ENCODE measurements at places on chromosomes 11 and 22.

- DNase-seq: peak; percentile 69
Observed at GRCh38 chr11:123261345-123262106, 66.5 kb upstream of the CLMP start.

DNA sequence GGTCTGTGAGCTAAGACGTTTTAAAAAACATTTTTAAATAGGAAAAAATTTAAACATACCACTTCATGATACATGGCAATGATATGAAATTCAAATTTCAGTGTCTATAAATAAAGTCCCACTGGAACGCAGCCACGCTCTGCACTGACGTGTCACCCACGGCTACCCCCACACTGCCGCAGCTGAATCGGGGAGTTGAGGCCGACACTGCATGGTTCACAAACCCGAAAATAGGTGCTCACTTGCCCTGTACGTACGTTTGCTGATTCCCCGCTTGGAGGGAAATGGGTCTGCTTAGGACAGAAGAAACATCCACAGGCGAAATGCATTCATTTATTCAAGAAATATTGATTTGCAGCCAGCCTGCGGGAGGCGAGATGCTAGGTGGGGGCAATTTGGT is 1342.3 kb downstream of the TBC1D22A start:
- DNase-seq: no peak

DNA sequence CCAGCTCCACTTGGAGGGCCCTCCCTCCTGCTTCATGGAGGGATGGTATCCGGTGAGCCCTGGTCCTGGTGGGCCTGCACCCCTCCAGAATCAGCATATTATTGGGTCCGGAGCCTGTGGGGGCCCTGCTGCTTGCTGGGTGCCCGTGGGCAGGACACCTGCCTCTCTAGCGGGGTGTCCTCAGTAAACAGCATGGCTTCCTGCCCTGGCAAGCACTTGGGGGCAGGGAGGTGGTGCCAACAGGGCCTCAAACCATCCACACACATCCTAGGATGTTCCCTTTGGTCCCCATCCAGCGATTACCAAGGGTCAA is 108.3 kb downstream of the CTTN start:
- DNase-seq: no peak

GRCh38 chr11:43923406-43924111 is 18.9 kb upstream of the C11orf96 start:
- DNase-seq: peak; percentile 48

GRCh38 chr22:49102367-49102766 is 725.3 kb downstream of the BRD1 start:
- no peak for DNase-seq

- no peak for DNase-seq
Observed at GRCh38 chr11:109795234-109795633, 298.0 kb upstream of the ZC3H12C start.

- no peak for DNase-seq
Observed at GRCh38 chr11:69646493-69647389, 5.8 kb downstream of the CCND1 start.

DNA sequence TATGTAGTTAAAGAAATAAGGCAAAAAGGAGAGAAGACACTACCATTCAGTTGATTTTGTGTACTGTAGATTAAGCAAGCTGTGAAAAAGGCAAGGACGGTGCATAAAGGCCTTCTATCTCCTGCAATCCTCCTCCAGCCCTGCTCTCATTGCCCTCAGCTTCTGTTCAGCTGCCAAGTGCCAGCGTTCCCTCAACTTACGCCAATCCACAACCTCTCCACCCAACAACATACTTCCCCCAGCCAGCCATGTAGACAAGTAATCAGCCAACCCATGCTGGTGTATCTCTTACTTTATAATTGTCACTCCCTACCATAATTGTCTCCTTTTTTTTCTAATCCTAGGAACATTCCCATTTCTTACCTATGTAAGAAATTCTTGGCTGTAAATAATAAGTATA is 30.1 kb upstream of the ANO5 start:
- DNase-seq: no peak

GRCh38 chr22:19843107-19843856 is 11.4 kb downstream of the GNB1L start:
- peak; percentile 25 for DNase-seq

- no peak for DNase-seq
Observed at GRCh38 chr11:60919320-60919719, 4.9 kb upstream of the TMEM132A start.

DNA sequence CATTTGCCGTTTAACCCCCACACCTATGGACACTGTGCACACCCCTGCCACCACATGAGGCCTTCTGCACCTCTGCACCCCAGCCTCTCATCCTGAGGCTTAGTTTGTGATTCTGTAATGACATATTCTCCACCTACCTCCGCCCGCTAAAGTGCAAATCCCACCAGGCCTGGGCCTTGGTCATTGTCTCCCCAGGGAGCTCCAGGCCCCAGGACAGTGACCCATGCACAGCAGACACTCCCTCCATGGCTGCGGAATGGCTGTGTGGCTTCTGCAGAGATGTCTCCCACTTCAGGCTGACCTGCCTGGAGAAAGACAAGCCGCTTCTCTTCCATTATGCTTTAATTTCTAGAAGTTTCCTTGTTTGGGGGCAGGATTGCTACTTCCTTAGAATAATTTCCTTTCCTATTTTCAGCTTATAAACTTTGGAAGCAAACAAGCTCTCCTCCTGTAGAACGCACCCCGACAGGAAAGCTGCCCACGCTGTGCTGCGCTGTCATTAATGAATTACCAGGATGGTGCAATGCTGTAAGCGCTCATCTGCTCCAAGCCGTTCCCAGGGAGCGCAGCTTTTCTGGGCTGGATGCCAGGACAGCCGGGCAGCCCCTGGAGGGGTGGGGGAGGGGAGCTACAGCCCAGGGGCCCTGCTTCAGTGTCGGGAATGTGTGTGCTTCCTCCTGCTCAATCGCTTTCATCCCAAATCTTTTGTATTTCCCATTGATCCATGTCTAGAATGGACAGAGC is 618.0 kb downstream of the BRD1 start:
- no peak for DNase-seq

DNA sequence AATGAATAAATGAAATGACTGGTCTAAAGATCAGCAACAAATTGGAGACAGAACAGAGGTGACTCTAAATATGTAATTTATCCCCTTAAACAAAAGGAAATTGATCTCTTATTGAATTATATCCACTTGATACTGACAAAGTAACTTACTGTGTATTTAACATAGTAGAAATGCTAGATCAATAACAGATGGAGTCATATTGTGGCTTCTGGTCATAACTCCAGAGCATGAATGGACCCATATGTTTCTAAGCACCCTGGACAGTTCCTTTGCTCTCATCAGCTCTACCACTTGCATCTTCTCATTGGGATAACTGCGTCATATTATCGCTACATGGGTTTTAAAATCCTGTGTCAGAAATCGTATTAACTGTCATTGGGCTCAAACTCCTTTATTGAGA is 222.3 kb downstream of the ETS1 start:
- no peak for DNase-seq

DNA sequence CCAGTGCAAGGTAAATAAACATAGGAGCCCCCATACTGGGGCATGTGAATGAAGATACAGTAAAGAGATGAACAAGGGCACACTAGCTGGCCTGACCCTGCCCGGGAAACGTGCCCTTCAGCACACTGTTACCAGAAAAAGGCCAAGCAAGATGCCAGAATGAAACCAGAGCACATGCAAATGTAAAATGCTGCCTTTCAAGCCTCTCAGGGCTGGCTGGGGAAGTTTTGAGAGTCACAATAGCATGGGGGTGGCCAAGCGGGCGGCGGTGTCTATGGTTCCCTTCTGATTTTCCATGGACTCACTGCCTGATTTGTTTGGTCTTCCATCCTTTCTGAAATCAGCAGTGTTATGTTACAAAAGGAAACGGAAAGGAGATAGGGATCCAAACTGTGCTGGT is 18.9 kb upstream of the SUSD2 start:
- no peak for DNase-seq

DNA sequence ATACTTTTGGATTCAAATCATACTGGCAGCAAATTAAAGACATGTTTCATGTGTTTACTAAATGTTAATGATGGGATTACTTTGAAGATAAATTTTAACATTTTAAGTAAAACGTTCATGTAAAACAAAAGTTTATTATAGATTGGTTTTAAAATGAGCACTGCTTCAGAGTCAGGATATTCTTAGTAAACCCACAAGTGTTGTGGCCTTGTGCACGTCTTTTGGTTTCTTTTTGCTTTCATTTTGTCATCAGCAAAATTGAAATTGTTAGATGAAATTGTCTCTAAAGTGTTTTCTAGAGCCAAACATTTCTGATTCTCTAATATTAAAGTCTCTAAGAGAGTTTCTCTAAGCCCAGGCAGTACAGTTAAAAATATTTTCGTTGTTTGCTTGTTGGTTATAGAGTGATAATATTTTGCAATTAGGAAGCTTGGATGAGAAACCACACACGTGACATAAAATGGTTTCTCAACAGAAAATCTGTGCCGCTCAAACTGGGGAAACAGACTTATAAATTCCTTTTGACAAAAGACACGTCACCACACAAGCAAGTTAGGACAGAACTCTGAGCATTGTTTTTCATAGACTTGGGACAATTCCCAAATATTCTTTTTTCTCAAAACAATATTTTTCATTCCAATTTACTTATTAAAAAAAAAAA is 164.4 kb downstream of the TEAD1 start:
- DNase-seq: no peak

- no peak for DNase-seq
Observed at GRCh38 chr11:84014539-84014938, 728.4 kb upstream of the CCDC90B start.

DNA sequence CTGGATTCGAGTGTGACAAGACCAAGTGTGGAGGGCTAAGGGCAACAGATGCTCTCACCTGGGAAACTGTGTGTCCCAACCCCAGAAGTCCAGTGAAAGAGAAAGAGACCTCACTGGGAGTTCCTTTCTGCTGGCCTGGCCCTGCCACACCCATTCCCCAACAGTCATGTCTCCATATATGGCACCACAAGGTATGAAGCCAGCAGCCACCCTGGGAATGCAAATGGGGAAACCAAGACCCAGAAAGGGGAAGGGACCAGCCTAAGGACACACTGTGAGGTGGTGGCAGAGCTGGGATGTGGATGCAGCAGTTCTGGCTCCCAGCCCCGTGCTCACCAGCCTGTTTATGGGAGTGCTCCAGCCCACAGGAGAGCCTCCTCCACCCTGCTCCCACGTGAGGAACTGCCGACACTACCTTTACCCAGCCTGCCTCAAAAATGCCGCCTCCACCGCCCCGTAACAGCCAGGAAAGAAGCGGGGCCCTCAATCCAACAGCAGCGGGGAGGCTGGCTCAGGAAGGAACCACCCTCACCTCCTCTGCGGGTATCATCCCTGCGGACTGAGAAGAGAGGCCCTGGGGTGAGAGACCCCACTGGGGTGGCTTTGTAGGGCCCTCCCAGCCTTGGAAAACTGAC is 12.6 kb downstream of the LMO1 start:
- no peak for DNase-seq

DNA sequence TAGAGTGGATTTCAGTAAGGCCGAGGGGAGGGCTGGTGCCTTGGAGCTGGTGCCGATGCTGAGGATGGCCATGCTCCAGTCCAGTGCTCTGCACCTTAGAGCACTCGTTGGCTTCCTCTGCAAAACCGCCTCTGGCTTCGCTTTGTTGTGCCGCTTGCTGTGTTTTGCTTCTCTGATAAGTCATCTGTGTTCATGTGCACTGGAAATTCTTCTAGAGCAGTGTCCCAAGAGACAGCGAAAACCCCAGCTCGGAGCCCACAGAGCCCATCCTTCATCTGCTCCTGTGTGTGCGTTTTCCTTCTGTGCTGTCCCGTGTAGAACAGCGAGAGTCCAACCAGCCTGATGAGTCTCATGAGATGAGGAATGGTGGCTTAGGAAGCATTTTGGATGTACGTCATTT is 12.1 kb downstream of the FAM118A start:
- no peak for DNase-seq

DNA sequence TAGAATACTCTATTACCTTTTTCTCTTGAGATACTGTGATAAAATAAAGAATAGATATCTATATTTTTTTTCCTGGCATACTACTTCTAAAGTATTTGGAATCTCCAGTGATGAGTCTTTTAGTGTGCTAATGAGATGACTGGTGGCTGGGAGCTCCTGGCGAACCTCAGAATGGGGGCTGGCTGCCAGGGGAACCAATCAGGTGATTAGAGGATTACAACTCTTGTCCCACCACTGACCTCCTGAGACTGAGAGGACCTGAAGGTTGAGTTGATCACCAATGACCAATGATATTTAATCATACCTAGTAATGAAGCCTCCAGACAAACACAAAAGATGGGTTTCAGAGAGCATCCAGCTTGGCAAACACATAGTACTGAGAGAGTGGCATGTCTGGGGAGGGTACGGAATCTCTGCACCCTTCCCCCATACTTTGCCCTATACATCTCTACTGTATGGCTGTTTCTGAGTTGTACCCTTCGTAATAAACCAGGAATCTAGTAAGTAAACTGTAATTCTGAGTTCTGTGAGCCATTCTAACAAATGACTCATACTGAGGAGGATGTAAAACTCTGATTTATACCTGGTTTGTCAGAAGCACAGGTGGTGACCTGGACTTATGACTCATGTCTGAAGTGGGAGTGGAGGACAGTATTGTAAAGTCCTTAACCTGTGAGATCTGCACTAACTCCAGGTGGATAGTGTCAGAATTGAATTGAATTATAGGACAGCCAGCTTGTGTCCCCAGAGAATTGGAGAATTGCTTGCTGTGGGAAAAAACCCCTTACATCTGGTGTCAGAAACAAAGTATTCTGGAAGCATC is 325.3 kb upstream of the LRRC4C start:
- DNase-seq: peak; percentile 6

DNA sequence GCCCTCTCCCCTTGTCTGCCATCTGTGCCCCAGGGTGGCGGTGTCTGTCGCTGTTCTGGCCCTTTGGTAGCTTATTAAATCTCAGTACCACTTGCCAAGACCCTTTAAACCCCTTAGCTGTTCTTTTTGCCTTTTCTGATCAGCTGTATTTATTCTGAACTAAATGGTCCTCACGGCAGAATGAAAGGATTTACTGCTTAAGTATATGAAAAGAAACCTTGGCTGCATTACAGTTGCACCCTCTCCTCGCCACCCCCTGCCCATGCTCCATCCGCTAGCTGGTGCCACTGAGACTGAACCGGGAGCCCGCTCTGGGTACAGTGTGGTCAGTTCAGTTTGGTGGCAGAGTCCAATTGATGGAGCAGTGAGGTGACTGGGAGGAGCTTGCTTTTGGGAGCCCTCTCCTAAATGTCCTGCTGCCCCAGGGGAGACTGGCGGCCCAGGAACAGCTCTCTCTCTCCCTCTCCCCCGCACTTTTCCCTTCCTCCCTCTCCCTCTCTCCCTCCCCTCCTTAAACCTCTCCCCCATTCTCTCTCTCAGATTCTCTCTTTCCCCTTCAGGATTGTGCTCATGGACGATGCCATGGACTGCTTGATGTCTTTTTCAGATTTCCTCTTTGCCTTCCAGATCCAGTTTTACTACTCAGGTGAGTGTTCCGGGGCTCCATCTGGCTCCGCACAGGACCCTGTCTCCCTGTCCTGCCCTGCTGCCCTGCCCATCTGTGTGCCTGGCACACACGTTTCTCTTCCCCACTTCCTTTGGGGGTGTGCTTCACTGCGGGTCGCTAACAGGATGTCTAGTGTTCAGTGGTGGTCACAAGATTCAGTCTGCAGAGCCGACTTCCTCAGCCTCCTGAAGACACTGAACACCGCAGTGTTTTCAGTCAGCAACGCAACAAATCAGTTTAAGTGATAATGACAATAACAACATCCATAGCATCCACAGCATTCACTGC is 21.8 kb downstream of the ARFGAP2 start:
- DNase-seq: no peak
